ENCODE measurements at places on chromosomes 4 and X.
A peak's percentile ranks its signal among the peaks of the same experiment; 100 is the strongest.

- DNase-seq, result no peak
Observed at GRCh38 chr4:24837781-24838180, 42.4 kb downstream of the SOD3 start.

DNA sequence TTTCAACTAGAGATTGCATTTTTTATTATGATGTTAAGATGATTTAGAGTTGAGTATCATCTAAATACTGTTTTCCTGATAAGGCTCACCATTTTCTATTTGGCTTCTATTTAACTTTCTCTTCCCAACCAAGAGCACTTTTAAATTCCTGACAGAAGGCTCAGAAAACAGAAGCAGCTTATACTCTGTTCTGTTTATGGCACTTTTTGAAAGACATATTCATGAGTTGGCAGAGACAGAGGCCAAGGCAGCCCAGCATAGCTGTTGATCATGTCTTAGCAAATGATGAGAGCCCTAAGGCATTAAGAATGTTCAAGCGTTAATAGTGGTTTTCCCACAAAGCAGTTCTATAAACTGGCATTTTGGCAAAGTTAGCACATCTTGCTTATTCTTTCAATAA lies 330.3 kb downstream of the TRAM1L1 start:
- no peak for DNase-seq

GRCh38 chr4:137722910-137723309 lies 190.6 kb upstream of the PCDH18 start:
- DNase-seq, result no peak

DNA sequence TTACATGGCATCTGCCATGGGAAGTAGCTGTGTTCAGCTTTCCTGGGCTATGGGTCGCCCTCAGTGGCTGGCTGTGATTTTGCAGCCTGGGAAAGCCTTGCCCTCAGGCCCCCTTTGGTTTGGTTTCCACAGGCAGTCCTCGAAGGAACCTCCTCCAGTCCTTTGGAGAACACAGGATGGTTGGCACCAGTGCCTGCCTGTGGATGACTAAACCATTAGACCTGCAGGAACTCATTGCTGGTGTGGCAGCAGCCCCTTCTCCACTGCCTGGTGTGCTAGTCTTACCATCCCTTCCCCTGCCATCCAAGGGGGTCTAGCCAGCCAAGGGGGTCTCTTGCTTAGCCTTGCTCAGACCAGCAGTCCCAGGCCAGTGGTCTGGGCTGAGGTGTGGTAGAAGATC lies 71.4 kb upstream of the PJA1 start:
- no peak for DNase-seq

DNA sequence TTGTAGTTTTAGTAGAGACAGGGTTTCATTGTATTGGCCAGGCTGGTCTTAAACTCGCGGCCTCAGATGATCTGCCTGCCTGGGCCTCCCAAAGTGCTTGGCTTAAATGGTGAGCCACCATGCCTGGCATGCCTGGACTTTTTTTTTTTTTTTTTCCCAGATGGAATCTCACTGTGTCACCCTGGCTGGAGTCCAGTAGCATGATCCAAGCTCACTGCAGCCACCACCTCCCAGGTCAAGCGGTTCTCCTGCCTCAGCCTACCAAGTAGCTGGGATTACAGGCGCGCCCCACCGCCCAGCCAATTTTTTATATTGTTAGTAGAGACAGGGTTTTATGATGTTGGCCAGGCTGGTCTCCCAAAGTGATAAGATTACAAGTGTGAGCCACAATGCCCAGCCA lies 8.4 kb downstream of the UBE2K start:
- peak; percentile 15 for DNase-seq

DNA sequence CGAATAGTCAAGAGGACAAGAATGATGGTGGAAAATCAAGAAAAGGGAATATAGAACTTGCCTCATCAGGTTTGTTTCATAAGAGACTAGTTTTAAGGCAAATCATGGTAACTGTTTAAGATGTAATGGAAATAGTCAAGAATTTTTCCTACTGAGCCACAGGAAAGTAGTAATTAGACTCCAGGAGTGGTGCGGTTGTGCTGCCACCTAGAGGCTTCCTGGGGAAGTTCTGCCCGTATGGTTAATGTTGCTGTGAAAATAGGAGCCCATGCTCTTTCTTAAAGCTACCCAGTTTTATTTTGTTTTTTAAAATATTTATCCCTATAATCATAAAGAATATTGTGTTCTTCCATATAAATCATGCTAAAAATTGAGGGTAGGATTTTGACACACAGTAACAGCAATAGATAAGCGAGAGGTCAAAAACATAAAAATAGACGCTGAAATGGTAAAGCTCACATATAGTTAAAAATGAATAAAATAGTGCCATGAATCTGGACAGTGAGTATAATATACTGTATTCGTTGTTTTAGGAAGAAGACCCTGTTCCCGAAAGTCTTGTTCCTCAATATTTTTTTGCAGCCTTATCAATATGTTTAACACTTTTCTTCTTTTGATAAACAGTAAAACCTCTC lies 87.0 kb downstream of the PHOX2B start:
- peak; percentile 73 for DNase-seq

DNA sequence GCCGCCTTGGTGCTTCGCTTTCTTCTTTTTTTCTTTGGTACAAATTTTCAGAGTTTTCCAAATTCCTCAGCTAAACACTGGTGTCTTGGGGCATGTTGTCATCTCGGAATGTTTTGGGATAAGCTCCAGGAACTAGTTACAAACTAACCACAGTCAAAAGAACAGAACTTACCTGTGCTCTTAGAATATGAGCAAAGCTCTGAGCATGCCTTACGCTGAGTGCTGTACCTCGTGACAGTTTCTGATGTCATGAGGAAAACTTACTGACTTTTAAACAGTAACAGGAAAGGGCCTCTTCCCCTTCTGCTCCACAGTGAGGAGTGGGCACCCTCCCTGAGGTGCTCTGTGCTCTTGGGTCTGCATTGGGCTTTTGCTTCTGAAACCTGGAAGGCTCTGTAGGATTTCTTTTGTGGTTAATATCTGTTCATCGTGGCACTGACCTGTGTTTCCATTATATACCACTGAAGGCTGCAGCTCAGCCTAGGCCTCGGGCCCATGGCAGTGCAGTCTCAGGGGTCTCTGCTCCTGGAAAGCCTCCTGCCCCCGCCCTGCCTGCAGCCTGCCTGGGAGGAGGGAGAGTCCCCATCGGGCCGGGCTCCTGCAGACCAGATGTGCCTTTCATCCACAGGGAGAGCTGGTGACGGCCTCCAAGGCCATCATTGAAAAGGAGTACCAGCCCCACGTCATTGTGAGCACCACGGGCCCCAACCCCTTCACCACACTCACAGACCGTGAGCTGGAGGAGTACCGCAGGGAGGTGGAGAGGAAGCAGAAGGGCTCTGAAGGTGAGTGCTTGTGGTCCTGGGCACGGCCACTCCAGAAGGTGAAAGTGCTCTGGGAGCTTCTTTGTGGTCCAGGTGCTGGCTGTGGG lies 48.7 kb downstream of the NOP14 start:
- no peak for DNase-seq

GRCh38 chrX:22712942-22713341 lies 286.8 kb upstream of the DDX53 start:
- DNase-seq, result no peak

DNA sequence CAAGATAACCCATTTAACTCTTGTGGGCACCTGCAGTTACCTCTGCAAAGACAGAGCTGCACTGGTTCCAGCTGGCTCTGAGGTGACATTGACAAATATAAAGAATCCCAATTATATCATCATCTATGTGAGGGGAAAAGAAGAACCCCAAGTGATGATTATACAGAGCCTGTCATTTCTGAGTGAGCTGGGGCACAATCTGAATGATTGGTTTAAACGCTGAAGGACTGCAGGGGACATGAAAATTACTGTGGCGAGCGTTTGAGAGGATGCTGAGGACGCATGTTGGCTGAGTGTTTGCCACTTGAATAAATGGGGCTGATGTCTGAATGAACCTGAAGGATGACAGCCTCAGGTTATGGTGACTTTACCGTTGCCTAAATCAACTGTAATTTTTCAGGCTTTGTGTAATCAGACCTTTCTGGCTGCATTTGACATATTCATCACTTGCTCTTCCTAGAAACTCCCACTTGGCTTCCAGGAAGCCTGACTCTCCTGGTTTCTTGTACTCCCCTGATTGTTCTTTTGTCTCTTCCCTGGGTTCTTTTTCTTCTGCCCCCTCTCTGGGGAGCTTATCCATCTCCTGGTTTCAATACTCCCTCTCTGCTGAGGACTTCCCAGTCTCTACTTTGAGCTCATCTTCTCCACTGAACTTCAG lies 4.1 kb upstream of the HSD17B10 start:
- DNase-seq, result no peak

DNA sequence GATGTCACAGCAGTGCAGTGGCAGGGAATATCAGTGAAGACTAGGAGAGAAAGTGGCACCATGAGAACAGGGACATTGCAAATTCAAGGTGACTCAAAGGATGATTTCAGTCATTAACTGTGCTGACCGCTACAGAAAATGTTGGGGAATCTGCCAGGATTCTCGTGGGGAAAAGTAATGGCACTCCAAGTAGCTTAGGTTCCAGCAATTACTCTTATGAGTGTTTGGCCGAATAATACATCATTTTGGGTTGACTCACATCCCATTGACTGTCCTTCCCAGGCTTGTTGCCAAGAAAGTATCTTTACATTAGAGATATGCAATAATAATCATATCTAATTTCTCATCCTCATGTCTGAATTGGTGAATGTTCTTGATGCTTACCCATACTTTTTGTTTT lies 1411.1 kb upstream of the PCDH7 start:
- no peak for DNase-seq

GRCh38 chr4:39365830-39366771 lies at the start of gene RFC1:
Gene RFC1, minus strand, starts transcription at chr4:39366362. Its CDS starts 121 bp downstream, at chr4:39366241.
- peak; percentile 96 for DNase-seq

DNA sequence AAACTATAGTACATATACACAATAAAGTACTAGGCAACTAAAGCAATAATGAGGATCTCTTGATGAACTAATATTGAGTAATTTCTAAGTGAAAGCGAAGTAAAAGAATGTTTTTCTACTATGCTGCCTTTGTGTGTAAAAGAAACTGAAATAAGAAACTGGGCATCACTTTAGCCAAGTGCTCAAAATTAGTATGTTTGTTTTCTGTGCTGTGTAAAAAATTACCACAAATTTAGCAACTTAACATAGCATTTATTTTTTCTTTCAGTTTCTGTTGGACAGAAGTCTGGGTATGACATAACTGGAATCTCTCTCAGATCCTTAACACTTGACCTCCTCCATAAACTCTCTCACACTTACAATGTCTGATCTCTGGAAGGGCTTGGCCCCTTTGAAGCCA lies 687.1 kb upstream of the MAGEB2 start:
- no peak for DNase-seq

GRCh38 chrX:27599928-27600327 lies 9.8 kb downstream of the DCAF8L2 start:
- DNase-seq, result no peak

DNA sequence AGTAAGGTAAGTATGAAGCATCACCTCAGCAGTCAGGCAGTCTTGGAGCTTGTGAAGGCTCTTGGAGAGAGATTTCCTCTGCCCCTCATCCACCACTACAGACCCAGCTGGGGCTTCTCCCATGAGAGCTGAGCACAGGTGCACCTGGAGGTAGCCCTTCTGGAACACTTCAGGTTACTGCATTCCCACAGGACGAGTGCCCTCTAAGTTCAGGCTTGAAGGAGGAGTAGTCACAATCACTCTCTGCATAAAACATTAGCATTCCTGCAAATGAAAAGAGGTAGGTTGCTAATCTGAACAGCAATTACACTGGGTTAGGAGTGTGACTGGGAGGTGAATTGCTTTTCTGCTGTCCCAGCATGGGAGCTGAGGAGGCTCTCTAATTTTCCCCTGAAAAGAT lies 308.8 kb downstream of the TEX13C start:
- no peak for DNase-seq

DNA sequence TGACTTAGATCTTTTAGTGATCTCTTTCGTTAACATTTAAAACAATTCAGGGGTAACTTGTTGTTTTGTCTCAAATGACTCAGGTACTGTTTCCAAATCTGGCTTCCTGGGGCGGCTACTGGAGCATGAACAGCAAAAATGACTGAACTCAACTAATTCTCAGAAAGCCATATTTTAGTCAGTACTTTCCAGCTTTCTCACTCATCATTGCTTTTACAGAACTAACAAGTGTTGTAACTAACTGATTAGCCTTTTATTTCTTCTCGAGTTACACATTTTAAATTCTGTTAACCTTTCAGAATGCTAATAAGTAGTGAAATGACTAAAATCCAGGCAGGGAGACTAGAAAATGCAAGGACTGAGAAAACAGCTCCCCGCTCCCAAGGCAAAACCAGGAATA lies 55.3 kb downstream of the JADE3 start:
- no peak for DNase-seq

Data from hepatocyte (in vitro differentiated cells).